ENCODE measurements at places on chromosomes 11 and 22. TPM values are rescaled to one million over a fixed set of nuclear protein-coding genes. Genes with fewer than 3 reads are reported as not detected.

GRCh38 chr11:2742201-2742600 is 42.4 kb upstream of the KCNQ1OT1 start:
- H3K4me3 ChIP-seq = no peak overlapping the region
- no peaks in the 10 kb centered on the region for H3K36me3 ChIP-seq
- H3K4me1 ChIP-seq = no peaks in the 10 kb centered on the region

GRCh38 chr11:9121469-9121796 is 30.0 kb upstream of the SCUBE2 start:
- H3K4me1 ChIP-seq = peaks cover 3% of the 10 kb centered on the region
- no peak for DNase-seq
- no peak overlapping the region for H3K4me3 ChIP-seq

- no peaks in the 10 kb centered on the region for H3K4me1 ChIP-seq
- no peak overlapping the region for H3K4me3 ChIP-seq
- no peaks in the 10 kb centered on the region for H3K36me3 ChIP-seq
- no peak overlapping the region for H3K27ac ChIP-seq
- H3K27me3 ChIP-seq = no peaks in the 10 kb centered on the region
- no peak for DNase-seq
Observed at GRCh38 chr22:43288807-43289420, 54.3 kb downstream of the SCUBE1 start.

The RCOR2 gene
- 0.96 TPM for total RNA-seq

DNA sequence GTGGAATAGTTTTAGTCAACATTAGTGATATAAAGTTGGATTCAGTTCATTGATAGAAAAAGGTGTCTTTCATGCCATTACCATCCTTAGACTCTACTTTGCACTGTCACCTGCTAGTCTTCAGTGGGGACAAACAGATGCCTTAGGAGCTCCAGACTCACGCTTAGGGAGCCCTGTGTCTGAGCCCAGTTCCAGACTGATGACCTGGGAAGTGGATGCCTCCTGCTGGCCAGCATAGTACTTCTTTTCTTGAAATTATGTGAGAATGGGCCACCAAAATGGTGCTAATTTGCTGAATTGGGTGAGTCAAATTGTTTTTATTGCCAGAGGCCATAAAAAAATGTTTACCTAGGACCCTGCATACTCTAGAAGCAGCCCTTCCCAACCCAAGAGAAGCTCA is 53.9 kb downstream of the NOX4 start:
- H3K36me3 ChIP-seq = no peaks in the 10 kb centered on the region
- no peak for DNase-seq
- no peaks in the 10 kb centered on the region for H3K27me3 ChIP-seq
- no peak overlapping the region for H3K4me3 ChIP-seq
- H3K4me1 ChIP-seq = no peaks in the 10 kb centered on the region
